ENCODE measurements at places on chromosomes 5 and 9.

GRCh38 chr5:27810458-27810857 lies 772.1 kb upstream of the CDH9 start:
- no peak for DNase-seq

DNA sequence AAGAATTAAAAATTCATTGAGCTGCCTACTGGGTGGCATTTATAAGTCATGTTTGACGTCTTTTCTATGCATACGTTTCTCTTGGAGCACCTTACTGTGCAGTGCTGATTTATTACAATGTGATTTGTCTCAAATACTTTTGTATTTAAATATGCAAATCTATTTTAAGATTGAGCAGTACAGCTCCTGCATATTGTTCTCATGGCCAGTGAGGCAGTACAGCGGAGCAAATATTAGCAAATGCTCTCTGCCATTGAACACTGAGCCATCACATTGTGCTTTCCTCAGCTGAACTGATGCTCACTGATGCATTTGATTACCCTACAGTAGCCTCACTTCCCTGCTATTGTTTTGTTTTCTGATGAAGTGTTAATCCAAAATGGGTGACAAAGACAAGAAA lies 149.6 kb downstream of the HTR1A start:
- no peak for DNase-seq

DNA sequence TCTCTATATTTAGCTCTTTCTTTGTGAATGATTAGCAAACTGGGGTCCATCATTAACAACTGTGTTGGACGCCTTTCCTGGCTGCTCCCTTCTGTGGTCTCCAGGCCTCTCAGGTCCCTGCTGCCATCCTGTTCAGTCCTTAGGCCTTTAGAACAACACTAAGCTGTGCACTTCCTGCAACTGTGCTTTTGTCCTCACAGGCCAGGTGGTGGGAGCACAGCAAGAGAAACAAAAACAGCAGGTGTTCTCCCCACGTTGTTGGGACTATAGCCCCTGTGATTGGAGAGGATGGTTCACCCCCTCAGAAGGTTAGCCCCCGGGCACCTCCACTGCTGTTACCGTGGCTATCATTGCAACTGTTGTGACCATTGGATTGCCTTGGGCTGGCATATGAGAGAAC lies 41.7 kb upstream of the CLINT1 start:
- no peak for DNase-seq

DNA sequence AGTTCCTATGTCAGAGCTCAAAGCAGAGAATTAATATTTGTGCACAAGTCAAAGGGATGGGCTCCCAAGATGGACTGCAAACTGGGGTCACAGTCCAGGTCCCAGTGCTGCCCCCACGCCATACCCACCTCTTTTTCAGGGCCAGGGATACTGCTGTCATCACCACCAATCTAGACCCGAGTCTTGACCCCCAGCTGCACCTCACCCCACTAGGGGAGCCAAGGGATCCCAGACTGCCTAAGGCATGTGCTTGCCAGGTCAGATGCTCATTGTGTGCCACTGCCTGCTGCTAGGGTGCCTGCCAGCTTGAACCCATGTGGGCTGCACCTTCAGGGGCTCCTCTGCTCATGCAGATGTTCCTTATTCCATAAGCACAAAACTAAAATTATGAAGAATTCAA lies 215.6 kb upstream of the NREP start:
- DNase-seq: no peak

- DNase-seq: no peak
Measured at GRCh38 chr9:98522487-98522886, 186.2 kb downstream of the GABBR2 start.

DNA sequence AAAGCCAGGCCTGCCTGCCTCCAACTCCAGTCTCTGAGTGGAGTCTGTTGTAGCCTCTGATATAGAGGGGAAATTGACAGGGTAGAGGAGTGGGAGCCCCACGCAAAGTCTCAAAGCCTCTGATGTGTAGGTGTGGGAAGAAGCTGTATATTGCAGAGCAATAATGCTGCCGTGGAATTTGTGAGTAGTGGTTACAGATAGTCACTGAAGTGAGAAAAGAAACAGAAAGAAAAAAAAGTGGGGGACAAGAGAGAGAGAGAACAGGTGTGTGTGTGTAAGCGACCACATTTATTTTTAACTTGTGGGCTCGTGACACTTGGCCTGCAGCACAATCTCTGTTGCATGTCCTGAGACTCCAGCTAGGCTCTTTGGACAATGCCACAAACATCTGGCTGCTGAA lies 227.8 kb downstream of the NSG2 start:
- DNase-seq: no peak

GRCh38 chr9:134689321-134690181 lies 47.9 kb downstream of the COL5A1 start:
- DNase-seq: no peak

DNA sequence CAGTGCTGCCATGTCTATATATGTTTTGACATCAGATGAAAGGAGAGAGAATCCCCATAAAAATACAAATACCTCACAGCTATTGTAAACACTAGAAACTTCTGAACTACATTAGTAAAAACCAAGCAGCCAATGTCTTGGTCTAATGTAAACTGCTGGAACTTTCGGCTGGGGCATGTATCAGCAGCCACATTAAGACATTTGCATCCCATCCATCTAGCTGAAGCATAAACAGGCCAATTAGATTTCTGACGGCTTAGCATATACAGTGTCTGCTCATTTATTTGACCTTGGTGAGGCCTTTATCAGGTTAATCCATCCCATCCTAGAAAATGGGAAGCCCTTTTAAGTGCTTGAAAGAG lies 65.7 kb downstream of the PTCH1 start:
- DNase-seq: no peak

DNA sequence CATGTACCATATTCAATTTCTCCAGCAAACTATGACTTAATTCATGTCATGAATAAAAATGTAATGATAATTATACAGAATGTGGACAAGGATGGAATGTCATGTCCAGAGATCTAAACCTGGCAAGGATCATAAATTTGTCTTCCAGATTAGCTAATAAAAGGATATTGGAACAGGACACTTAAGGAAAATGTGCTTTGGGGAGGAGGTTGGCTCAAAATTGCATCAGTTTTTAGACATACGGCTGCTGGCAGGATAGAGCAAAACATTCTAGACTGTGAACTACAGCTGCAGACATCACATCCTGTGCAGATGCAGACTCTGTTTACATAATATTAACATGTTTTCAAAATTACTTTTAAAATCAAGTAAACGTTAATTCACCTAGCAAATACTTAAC lies 248.4 kb downstream of the TLR4 start:
- DNase-seq: no peak

GRCh38 chr9:74577956-74578355 lies 80.8 kb downstream of the RORB start:
- DNase-seq: no peak

DNA sequence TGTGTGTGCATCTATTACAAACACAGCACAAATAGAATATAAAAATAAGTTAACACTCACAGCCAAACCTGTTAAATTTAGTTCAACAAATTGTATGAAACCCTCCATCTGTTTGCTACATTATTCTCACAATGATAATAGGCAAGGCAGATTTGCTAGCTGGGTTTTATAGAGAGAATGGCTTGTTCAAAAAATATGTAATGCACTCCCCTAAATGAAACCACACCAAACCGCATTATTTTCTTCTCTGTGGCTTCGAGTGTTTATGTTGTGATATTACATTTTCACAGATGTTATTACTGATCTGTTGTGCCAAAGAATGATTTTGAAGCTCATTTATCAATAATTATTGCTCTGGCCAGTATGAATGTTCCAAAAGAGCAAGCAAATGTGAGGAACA lies 92.9 kb downstream of the SPATA31D1 start:
- no peak for DNase-seq

- no peak for DNase-seq
Measured at GRCh38 chr5:159917994-159918393, 1.7 kb downstream of the ADRA1B start.

DNA sequence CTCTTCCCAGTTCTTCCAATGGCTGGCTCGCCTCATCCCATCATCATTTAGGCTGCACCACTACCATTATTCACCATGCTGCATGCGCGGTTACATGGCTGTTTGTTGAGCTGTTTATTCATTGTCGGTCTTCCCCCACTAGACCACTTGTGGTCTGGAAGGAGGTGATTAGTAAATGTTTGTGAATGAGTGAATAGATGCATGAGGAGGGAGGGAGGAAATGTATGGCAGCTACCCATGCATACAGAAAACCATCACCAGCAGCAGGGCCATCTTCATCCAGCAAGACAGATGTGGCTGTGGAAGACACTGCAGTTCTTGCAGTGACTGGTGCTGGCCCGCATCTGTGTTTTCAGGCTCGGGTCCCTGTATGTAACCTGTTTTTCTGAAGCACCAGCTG lies 113.3 kb upstream of the SAP30L start:
- DNase-seq: no peak

GRCh38 chr5:179171251-179171815 lies 111.2 kb downstream of the ZNF354C start:
- no peak for DNase-seq

Data from activated CD8-positive, alpha-beta memory T cell treated with anti-CD3 and anti-CD28 coated beads, Interleukin-2, amount 50 U/mL, for 4 hours (primary cell).